Fibroblast of skin of abdomen (primary cell): ENCODE measurements at places on chromosomes 7 and 10.
A peak's percentile ranks its signal among the peaks of the same experiment; 100 is the strongest.

GRCh38 chr10:60525716-60526585 lies 136.3 kb upstream of the ANK3 start:
- peak; percentile 69 for DNase-seq

- no peak for DNase-seq
Observed at GRCh38 chr7:18390535-18390907, 105.0 kb upstream of the HDAC9 start.

DNA sequence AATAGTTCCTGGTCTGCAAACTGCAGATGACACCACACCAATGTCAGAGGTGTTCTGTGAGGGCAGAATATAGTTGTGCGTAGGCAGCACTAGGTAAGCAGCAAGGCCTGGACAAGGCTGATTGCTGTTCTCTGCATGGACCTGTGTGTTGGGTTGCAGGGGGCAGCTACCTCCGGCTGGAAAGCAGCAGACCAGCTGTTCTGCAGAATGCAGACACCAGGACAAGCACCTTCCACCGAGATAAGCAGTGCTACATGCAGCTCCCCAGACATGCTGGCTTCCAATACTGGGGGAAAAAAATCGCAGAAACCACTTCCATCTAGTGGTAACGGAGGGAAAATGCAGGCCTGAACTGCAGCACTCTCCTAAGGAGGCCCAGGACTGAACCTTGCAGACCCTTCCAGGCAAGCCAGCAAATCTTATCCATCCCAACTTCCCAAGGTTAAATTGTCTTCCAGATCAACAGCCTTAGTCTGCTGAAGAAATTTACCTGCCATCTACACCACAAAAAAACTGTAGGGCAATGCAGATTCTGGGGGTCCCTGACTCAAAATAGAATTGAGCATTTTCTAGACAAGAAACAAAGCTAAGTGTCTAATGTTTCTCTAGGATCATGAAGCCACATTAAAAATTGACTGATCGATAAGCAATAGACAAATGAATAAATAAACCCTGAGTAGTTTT lies 50.5 kb upstream of the COBL start:
- peak; percentile 13 for DNase-seq

DNA sequence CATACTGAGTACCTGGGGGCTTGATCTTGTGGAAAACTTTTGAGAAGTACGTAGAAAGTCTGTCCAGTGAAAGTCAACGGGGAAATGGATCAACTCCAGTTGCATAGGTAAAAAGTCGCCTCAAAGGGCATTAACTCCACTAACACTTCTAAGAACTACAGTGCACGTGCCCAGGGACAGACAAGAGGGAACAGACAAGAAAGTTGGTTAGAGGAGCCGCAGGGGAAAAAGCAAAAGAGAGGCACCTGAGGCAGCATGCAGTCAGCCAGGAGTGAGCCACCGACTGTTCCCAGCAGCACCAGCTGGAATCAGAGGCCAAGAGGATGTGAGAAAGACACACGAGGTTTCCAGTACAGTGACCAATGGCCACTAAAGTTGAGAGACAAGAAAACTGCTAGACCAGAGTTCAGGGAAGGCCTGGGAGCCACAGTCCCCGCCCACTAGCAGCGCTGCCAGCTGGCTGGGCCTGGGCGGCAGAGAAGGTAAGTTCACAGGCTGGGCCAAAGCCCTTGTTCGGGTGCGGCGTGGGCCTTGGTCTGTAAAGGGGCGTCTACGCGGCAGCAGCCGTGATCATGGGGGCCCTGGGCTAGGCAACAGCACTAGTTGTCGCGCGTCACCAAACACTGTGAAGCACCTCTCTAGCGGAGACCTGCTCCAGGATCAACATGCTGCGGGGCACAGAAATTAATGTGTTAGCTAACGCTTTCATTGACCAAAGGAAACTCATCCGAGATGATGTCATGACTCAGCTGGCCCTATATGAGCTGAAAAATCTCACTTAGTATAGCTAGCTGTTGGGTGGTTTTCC lies 14.0 kb downstream of the ITGB1 start:
- DNase-seq, result no peak

- peak; percentile 40 for DNase-seq
Observed at GRCh38 chr7:18495412-18496340, at the start of gene HDAC9. Gene HDAC9 (plus strand): TSS chr7:18495749. CDS start chr7:18496303, 554 bp downstream.

- no peak for DNase-seq
Observed at GRCh38 chr7:123346766-123347165, 147.0 kb upstream of the SLC13A1 start.

DNA sequence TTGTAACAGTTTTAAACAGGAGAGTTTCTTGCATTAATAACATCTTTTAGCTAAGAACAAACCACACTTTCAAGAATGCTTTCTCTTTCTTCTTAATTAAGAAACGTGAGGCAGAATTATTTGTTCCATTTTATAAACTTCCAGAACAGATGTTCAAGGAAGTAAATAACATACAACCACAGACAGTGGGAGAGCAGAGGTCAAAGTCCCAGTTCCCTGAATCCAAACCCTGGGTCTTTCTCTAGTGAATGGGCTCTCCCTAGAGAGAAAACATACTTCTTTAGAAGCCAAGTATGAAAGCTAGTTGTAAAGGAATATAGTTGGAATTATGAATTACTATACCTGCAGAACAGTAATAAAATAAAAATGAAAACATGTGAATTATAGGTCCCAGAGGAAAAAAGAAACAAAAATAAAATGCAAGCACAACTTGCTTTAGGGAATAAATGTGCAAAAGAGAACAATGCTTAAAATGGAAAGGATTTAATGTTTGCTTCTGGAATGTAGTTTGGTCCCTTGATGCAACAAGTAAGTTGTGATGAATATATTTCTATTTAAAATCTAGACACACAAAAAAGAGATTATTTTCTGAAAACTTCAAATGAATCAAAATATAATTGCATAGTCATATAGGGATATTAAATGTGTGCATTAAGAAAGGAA lies 6.0 kb downstream of the OR6B1 start:
- DNase-seq, result no peak

DNA sequence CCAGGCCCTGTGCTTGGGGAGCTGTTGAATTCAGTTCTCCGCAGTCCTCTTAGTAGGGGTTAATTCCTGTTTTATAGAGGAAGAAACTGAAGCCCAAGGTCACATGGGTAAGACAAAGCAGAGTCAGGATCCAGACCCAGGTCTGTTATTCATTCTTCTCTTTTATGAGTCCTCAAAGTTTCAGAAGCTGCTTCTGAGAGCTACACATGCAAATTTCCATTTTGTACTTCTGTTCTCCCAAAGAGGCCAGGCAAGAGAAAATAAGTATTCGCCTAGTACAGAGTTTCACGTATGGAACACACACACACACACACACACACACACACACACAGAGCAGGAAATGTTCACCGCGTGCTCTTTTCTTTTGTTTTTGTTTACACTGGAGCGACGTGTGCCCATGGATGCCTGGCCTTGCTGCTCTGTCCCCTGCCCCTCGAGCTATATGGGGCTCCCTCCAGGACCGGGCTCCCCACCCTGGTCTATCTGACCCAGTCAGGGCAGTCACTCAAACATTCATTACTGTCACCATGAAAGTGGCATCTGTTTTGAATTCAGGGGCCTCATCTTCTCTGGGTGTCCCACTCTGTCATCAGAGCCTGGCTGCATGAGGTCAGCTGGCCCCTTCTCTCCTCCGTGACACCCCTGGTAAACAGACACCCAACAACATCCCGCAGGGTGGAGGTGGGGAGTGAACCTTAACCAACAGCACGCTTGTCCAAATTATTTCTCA lies 84.4 kb downstream of the TNS3 start:
- no peak for DNase-seq

DNA sequence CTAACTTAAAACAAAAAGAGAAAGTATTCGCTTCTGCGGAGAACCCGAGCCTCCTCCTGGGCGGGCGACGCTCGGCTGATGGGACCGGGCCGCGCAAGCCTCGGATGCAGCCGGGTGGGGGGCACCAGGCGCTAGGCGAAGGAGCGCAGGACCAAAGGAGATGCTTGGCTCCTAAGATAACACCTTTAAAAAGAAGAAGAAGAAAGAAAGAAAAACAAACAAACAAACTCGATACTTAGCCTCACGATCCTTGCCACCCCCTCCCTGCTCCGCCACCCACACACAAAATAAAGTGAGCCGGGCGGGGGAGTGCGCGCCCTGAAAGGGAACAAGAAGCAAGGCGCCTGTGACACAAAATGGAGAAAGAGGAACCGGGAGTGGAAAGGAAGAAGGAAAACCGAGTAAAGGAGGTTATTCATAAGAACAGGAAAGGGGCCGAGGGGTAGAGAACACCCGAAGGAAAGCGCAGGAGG lies 34.0 kb upstream of the EBLN1 start:
- DNase-seq, result peak; percentile 44

- peak; percentile 76 for DNase-seq
Observed at GRCh38 chr10:43905512-43906236, 257.0 kb upstream of the ZNF32 start.

GRCh38 chr10:19811540-19811939 lies 4.7 kb upstream of the PLXDC2 start:
- peak; percentile 43 for DNase-seq

DNA sequence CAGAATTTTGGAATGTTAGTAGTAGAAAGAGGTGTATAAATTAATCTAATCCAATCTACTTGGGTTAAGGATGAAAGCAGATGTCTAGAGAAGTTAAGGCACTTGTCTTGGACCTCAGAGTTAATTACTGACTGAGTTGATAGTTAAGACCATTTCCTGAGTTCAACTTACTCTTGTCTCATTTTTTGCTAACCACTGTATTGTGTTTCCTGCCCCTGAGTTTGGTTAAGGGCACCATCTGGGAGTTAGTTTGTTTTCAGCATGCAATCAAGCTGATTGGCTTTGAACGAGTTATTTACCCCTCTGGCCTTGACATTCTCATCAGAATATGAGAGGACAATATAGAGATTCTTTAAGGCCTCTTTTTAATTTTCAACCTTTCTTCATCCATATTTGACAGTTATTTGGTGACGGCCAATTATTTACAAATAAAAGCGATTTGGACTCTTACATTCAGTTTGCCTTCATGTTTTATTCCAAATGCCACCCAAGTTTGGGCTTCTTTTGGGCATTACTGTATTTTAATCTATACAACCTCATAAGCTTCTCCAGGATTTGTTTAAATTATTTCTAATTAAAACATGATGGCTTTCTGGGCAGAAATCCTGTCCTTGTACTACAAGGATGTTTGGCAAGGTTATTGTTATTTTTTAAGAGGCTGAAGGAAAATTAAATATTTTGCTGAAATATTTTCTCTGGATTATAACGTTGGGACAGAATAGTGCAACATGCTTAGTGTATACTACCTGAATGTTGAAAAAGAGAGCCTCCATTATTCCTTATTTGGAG lies 225.0 kb downstream of the CACNB2 start:
- DNase-seq, result no peak
